ENCODE measurements at places on chromosomes 16 and 17. TPM values are rescaled to one million over a fixed set of nuclear protein-coding genes. Genes with fewer than 3 reads are reported as not detected.
A peak's percentile ranks its signal among the peaks of the same experiment; 100 is the strongest.

GRCh38 chr16:88022076-88023042 is 71.1 kb downstream of the BANP start:
- H3K4me1 ChIP-seq: peaks cover 14% of the 10 kb centered on the region
- no peak overlapping the region for H3K27ac ChIP-seq
- H3K27me3 ChIP-seq: no peaks in the 10 kb centered on the region
- H3K4me3 ChIP-seq: no peak overlapping the region
- DNase-seq: no peak

- no peak overlapping the region for H3K4me3 ChIP-seq
- H3K4me1 ChIP-seq: peaks cover 14% of the 10 kb centered on the region
- no peaks in the 10 kb centered on the region for H3K27me3 ChIP-seq
- H3K27ac ChIP-seq: peak overlapping the region; percentile 78
These were observed 44.8 kb downstream of the PECAM1 start for GRCh38 chr17:64345689-64346376.

The TBC1D26 gene
- not detected for total RNA-seq

DNA sequence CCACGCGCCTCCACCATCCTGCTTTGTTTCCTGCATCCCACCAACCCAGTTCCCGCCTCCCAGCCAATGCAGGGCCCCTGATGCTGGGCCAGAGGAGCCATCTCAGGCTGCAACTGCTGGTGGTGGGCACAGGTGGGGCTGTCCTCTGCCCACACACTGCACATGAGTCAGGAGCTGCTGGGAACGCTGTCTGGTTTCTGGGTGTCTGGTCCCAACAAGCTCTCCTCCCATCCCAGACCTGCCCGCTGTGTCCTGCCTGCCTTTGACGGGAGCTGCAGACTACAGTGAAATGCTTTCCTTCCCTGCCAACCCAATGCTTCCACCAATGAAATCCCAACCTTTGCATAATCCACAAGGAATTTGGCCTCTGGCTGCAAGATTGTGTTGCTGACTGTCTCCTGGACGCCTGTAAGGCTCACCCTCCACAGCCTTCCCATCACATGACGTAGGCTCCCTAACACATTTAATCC is 98.9 kb downstream of the N4BP1 start:
- DNase-seq: no peak
- H3K4me3 ChIP-seq: no peak overlapping the region
- H3K27ac ChIP-seq: no peak overlapping the region
- H3K36me3 ChIP-seq: no peaks in the 10 kb centered on the region

Data from heart right ventricle (tissue), 16 donors.